ENCODE measurements at places on chromosomes 5 and 9.

DNA sequence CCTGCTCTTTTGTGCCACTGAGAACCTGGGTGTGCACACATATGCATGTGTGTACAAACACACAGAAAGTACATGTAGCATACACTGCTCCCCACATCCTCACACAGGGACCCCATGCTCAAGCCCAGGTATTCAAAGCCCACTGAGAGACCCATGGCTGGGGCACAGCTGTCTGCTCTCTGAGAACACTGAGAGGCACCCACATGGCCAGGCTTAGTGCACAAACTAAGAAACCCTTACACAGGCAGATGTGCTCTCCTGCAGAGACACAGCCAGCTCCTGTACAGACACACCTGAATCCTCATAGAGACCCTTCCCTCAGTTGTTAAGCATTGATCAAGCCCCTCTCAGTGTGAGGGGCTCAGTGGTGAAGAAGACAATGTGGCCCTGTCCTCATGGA is 92.5 kb downstream of the CACNA1B start:
- DNase-seq: no peak

DNA sequence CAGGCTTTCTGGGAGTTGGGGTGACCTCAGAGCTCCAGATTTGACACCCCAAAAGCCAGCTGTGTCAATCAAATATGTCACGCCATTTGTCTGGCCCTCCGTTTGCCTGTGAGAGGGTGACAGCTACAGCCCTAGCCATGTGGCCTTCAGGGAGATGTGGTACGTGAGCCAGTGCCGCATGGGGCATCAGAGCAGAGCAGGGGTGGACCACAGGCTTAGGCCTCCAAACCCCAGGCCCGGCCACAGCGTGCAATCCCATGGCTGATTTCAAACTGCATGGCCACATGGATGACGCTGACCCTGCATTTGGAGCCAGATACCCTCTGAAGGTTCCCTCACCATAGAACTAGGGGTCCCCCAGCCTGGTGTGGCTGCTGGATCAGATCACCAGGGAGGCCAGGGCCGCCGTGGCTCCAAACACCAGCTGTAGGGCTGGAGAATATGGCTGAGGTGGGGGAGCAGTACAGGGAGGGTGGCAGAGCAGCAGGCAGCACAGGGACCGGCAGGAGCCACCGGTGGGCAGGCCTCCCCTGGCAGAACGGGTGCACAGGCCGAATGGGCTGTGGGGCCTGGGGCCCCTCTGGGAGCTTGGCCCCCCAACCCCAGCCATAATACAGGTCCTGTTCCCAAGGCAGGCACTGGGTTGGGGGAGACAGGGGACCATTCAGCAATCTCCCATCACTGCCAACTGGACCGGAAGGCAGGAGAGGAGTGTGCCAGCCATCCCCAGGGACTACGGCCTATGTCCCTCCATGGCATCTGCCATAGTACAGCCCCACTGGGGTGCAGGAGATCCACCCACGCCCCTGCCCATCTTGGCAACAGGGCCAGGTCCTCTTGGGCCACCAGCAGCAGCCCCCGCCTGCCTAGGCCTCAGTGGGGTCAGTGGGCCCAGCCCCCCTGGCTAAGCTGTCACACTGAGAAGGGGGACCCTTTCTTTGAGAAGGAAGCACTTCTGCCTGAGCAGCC is 1.5 kb downstream of the SAPCD2 start:
- DNase-seq: no peak

- DNase-seq: peak; percentile 70
Observed at GRCh38 chr9:89425921-89426383, 72.0 kb downstream of the SEMA4D start.

DNA sequence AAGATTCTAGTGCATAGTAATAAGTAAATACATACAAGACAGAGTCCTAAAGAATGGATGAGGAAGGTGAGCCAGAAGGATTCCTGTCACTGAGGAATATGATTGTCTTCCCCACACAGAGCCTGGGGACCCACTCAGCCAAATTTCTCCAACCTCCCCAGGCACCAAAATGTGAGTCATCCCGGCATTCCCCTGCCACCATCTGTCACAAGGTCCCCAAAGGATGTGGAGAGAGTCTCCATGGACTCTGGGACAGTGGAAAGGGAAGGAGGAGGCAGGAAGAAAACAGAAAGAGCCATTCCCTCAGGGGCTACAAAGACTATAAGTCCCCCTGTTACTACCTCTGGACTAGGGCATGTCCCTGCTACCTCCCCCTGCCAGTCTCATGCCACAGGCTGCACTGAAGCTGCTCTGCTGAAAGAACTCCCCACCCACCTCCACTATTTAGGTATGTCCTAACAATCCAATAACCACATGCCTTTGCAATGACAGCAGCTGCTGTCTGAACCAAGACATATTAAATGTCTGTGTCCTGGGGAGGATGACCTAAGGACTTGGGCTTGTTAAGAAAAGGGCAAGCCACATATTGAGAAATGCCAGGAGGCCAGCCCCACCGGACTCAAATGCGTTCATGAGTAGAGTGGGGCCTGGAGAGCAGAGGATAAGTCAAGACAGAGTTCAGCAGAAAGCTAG is 10.7 kb upstream of the OR5C1 start:
- no peak for DNase-seq

GRCh38 chr9:111298111-111298510 is 31.9 kb downstream of the OR2K2 start:
- DNase-seq: peak; percentile 35

GRCh38 chr5:168822248-168822744 is 243.1 kb upstream of the PANK3 start:
- no peak for DNase-seq

- no peak for DNase-seq
Observed at GRCh38 chr9:114456929-114457328, 48.3 kb downstream of the WHRN start.

DNA sequence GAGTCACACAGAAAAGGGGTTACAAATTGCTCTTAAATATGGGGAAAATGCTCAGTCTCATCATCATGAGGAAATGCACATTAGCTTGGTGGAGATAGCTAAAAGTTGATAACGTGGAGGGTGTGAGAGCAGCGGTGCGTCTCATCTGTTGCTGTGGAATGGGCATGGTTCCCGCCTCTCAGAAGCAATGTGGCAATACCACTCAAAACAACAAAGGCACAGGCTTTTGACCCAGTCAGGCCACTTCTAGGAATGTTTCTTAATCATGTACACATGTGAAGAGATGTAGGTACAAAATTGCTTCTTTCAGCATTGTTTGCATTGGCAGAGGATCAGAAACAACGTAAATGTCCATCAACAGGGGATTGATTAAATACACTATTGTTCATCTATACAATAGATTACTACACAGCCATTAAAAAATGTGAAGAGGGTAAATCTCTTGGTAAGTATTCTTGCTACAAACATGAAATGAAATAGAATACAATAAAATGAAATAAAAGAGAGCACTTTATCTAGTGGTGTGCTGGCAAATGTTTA is 212.6 kb upstream of the MSX2 start:
- no peak for DNase-seq

DNA sequence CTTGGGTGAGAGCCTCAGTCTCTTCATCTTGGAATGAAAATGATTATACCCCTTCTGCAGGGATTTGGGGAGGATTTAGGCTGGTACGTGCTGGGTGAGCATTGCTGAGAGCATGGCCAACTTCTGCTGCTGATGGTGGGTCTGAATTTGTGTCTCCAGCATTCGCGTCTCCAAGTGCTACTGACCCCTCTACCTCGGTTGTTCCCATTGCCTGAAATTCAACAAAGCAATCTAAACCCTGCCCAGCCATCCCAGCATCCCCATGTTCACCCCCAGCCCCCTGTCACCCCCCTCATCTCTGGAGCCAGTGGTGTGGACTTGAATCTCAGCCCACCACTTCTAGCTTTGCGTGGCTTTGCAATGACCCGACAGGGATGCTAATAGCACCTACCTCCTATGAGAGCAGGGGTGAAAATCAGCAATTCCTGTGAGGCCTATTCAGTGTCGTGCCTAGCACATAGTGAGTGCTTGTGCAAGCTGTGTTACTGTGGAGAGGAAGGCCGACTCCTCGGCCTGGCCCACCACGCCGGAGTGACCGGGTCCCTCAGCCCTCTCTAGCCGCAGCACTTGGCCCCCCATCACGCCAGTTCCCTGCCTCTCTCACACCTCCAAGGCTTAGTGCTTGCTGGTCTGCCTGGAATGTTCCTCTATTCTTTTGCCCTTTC is 43.4 kb upstream of the SH3PXD2B start:
- DNase-seq: no peak

GRCh38 chr9:800591-801150 is 40.8 kb upstream of the DMRT1 start:
- DNase-seq: no peak

- peak; percentile 95 for DNase-seq
Observed at GRCh38 chr9:37422289-37423104, at the start of gene GRHPR. TSS of gene GRHPR (plus strand) at chr9:37422696. CDS start at chr9:37422751, 55 bp downstream.

All from head of caudate nucleus (tissue), 42 donors.